Vagina (tissue), 2 donors: ENCODE measurements at places on chromosomes 5 and 9. TPM values are rescaled to one million over a fixed set of nuclear protein-coding genes. Genes with fewer than 3 reads are reported as not detected.
A peak's percentile ranks its signal among the peaks of the same experiment; 100 is the strongest.

DNA sequence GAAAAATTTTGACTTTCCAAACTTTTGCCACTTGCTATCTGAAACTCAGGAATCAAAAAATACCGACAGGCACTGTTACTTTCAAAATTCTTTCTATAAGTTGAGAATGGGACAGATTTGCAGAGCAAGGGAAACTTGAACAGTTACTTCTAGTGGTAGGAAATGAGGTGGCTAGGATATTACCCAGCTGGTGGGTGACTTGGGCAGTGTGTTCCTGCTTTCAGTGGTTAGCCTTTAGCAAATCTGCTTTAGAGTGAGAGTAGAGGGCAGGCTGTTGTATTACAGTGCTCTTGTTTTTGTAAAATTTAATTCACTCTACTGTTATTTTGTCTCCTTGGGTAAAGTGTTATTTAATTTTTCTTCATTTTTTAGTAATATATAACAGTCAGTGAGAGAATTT is 40.2 kb upstream of the ROPN1L start:
- H3K27me3 ChIP-seq: no peaks in the 10 kb centered on the region
- no peak for DNase-seq
- no peaks in the 10 kb centered on the region for H3K4me1 ChIP-seq
- no peaks in the 10 kb centered on the region for H3K36me3 ChIP-seq
- H3K4me3 ChIP-seq: no peak overlapping the region
- H3K27ac ChIP-seq: no peak overlapping the region

- no peaks in the 10 kb centered on the region for H3K27me3 ChIP-seq
- DNase-seq: no peak
- no peaks in the 10 kb centered on the region for H3K4me1 ChIP-seq
These were observed 25.9 kb upstream of the ADAMTS2 start for GRCh38 chr5:179371121-179371510.

DNA sequence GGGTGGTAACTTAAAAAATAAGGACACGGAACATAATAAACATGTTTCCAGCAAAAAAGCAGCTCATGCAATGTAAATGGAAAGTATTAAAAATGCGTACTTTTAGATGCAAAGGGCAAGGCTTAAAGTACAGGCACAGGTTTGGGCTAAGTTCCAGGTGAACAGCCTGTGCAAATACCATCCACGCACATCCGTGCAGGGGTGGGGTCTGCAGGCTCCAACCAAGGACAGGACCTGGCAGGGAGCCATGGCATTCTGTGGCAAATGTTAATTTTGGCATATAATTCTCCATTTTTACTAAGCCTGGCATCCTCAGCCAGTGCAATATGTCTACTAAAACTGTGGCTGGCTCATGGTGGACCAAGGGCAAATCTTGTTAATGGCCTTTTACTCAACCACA is 365.8 kb upstream of the DAP start:
- H3K4me3 ChIP-seq: no peak overlapping the region
- no peak overlapping the region for H3K27ac ChIP-seq
- no peaks in the 10 kb centered on the region for H3K27me3 ChIP-seq
- H3K36me3 ChIP-seq: no peaks in the 10 kb centered on the region
- no peak for DNase-seq
- no peaks in the 10 kb centered on the region for H3K4me1 ChIP-seq

DNA sequence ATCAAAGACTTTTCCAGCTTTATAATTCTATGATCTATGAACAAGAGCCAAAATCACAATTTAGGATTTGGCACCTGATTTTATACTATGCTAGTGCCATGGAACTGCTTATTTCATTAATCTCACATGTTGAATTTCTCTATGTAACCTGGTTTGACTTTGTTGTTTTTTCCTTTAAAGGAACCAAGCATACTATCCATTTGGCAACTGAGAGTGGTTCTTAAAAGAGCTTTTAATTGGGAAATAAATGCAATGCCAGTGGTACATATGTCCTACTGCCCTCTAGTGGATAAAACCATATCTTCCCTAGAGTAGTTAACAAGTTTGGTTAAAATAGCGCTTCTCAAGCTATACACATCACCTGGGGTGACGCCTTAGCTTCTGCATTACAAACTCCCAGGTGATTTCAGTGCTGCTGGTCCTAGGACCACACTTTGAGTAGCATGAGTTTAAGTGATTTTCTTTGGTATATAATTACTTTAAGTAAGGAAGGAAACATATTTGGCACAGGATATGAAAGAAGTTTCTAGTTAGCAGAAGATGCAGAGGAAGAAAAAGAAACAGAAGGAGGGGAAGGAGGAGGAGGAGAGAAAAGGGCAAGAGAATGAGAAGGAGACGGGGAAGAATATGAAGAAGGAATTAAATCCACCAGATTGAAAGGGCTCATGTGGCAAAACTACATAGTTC is 56.8 kb downstream of the FGF10 start:
- no peak for DNase-seq
- no peak overlapping the region for H3K4me3 ChIP-seq
- H3K4me1 ChIP-seq: peaks cover 11% of the 10 kb centered on the region

- no peak for DNase-seq
- no peaks in the 10 kb centered on the region for H3K4me1 ChIP-seq
- H3K36me3 ChIP-seq: no peaks in the 10 kb centered on the region
- no peaks in the 10 kb centered on the region for H3K27me3 ChIP-seq
- H3K27ac ChIP-seq: no peak overlapping the region
These were observed 312.2 kb downstream of the SPOCK1 start for GRCh38 chr5:137186759-137187461.

DNA sequence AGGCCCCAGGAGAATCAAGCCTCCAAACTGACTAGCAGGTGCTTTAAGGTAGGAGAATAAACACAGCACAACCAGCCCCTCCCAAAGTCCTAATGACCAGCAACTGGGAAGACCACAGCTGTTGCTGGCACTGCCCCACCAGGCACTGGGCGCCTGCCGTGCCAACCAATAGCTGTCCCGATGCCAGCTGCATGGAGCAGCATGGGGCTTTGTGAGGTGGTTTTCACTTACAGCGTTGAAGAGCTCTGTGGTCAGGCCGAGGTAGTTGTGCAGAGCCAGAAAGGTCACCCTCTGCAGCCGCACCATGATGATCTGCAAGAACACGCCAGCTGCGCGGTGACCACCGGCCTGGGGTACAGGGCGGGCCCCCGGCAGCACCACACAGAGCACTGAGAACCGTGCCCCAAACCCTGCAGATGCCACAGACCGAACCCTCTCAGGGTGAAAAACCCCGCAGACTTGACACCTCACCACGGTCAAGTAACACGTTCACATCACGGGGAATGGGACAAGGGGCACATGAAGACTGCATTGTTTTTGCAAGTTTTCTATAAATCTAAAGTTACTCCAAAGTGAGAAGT is 28.7 kb downstream of the PNPLA7 start:
- H3K27me3 ChIP-seq: no peaks in the 10 kb centered on the region
- no peaks in the 10 kb centered on the region for H3K36me3 ChIP-seq
- H3K4me1 ChIP-seq: no peaks in the 10 kb centered on the region
- no peak overlapping the region for H3K4me3 ChIP-seq
- H3K27ac ChIP-seq: no peak overlapping the region

DNA sequence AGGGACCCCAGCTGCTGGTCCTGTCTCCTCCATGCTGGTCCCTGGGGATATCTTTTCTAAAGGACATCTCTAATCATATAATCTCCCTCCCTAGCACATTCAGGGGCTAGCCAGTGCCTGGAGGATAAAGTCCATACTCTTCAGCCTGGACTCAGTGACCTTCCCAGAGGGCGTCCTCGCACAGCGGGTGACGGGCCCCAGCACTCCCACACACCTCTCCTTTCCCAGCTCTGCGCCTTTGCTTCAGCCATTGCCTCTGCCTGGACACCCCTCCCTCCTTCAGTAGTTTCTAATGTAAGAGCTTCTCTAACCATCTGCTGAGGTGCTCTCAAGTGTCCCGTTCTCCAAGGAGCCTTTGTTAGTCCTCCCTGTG is 15.2 kb upstream of the TNIP1 start:
- peaks cover under 1% of the 10 kb centered on the region for H3K36me3 ChIP-seq
- no peak for DNase-seq
- peak overlapping the region; percentile 59 for H3K27ac ChIP-seq
- H3K4me1 ChIP-seq: peaks cover 45% of the 10 kb centered on the region
- no peaks in the 10 kb centered on the region for H3K27me3 ChIP-seq

DNA sequence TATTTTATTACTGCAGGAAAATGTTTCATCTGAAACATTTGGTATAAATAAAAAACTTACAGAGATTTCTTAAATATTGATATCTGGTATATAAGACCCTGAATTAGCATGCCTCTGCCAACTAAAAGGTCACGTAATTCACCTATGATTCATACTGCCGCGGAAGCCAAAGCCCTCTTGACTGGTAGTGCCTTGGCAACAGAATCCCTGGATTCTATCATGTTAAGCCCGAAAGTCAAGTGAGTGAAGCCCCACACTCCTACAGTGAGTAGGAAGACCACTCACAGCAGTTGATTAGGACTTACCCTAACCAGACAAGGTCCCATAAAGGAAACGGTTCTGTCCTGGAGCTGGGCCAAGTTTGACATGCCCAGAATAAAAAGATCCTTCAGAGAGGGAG is 175.6 kb upstream of the NREP start:
- H3K4me1 ChIP-seq: no peaks in the 10 kb centered on the region
- no peaks in the 10 kb centered on the region for H3K36me3 ChIP-seq
- H3K27ac ChIP-seq: no peak overlapping the region
- H3K4me3 ChIP-seq: no peak overlapping the region
- no peaks in the 10 kb centered on the region for H3K27me3 ChIP-seq
- no peak for DNase-seq

- H3K4me3 ChIP-seq: no peak overlapping the region
- no peak for DNase-seq
- no peaks in the 10 kb centered on the region for H3K36me3 ChIP-seq
- H3K27ac ChIP-seq: no peak overlapping the region
These were observed 65.2 kb downstream of the OTULIN start for GRCh38 chr5:14729448-14730385.

GRCh38 chr9:119020730-119021333 is 348.4 kb downstream of the BRINP1 start:
- DNase-seq: no peak
- no peak overlapping the region for H3K27ac ChIP-seq
- H3K27me3 ChIP-seq: no peaks in the 10 kb centered on the region
- no peak overlapping the region for H3K4me3 ChIP-seq
- H3K36me3 ChIP-seq: no peaks in the 10 kb centered on the region

- H3K27ac ChIP-seq: no peak overlapping the region
- H3K36me3 ChIP-seq: no peaks in the 10 kb centered on the region
- H3K4me3 ChIP-seq: no peak overlapping the region
- DNase-seq: no peak
- no peaks in the 10 kb centered on the region for H3K27me3 ChIP-seq
- no peaks in the 10 kb centered on the region for H3K4me1 ChIP-seq
These were observed 210.6 kb downstream of the MARCHF11 start for GRCh38 chr5:15968993-15969392.

- no peaks in the 10 kb centered on the region for H3K4me1 ChIP-seq
- H3K27ac ChIP-seq: no peak overlapping the region
- H3K4me3 ChIP-seq: no peak overlapping the region
- H3K36me3 ChIP-seq: no peaks in the 10 kb centered on the region
These were observed 18.4 kb upstream of the F2RL2 start for GRCh38 chr5:76641514-76642120.

DNA sequence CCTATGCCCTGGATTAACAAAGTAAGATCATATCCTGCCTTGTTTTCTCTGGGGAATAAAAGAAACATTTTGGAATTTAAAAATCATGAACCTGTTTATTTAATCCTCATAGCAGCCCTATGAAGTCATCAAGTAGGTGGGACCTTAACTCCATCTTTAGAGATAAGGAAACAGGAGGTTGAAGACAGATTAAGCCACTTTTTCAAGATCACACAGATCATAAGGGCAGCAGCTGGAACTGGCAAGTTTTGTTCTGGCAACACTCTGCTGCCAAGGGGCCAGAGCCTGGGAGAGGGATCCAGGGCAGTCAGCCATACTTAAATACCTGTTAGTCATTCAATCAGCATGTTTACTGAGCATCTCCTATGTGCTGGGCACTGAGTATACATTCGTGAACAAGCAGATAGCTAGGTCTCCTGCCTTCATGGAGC is 63.7 kb downstream of the SLC1A1 start:
- no peak for DNase-seq
- H3K4me1 ChIP-seq: no peaks in the 10 kb centered on the region
- peak overlapping the region; percentile 13 for H3K27ac ChIP-seq
- no peaks in the 10 kb centered on the region for H3K36me3 ChIP-seq
- H3K4me3 ChIP-seq: no peak overlapping the region
- no peaks in the 10 kb centered on the region for H3K27me3 ChIP-seq

- no peak overlapping the region for H3K4me3 ChIP-seq
- no peaks in the 10 kb centered on the region for H3K27me3 ChIP-seq
- H3K4me1 ChIP-seq: peaks cover 18% of the 10 kb centered on the region
- no peak for DNase-seq
- H3K36me3 ChIP-seq: no peaks in the 10 kb centered on the region
These were observed 16.0 kb upstream of the ERGIC1 start for GRCh38 chr5:172818081-172818480.

DNA sequence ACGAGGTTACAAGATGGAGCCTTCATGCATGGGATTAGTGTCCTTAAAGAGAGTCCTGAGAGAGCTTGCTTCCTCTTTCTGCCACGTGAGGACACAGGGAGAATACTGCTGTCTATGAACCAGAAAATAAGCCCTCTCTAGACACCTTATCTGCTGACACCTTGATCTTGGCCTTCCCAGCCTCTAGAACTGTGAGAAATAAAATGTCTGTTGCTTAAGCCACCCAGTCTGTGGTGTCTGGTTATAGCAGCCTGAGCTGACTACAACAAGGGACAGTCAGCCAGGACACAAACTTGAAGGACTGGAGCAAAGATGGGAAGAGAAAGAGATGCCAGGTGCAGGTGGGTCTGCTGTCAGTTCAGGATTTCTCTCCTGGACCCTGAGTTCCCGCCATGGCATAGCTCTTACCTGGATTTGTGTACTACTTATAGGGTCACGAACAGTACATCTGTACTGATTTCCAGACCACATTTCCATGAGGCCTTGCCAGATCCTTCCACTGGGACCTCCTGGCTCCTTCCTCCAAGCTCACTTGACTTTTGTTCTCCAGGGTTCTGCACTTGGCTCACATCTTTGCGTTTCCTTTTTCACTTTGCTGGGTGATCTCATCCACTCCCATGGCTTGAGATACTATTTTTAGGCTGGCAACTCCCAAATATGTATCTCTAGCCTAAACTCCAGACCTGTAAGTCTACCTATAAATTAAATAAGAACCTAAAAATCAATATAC is 44.9 kb upstream of the LIFR start:
- no peak for DNase-seq
- no peaks in the 10 kb centered on the region for H3K36me3 ChIP-seq
- no peaks in the 10 kb centered on the region for H3K4me1 ChIP-seq
- H3K27ac ChIP-seq: no peak overlapping the region
- H3K27me3 ChIP-seq: no peaks in the 10 kb centered on the region

The ORM2 gene
- not detected for total RNA-seq

The ALDH7A1 gene
- total RNA-seq: 63.6 TPM

The BTNL8 gene
- not detected for total RNA-seq

The ZNF367 gene
- total RNA-seq: 0.74 TPM

The PCDHB2 gene
- 3.4 TPM for total RNA-seq

The SVEP1 gene
- total RNA-seq: 84.5 TPM

The PDGFRB gene
- total RNA-seq: 173 TPM

The TBCA gene
- total RNA-seq: 142 TPM
